ENCODE measurements at places on chromosomes 6 and 20. TPM values are rescaled to one million over a fixed set of nuclear protein-coding genes. Genes with fewer than 3 reads are reported as not detected.

DNA sequence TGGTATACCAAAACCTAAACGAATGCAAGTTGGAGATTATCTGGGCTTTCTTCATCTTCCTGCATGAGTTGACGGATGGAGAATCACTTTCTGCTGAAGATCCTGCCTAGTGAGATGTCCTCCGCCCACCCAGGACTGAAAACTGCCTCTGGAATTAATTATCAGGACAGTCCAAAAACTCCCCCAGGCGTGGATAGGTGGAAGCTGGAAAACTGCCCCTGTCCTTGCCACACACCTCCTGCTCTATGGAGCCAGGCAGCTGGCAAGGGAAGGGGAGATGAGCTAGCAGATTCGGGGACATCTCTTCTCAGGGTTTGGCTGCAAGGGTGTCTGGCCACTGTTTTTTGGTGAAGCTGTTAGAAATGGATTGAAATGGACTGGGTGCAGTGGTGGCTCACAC, 89.3 kb upstream of the ZNFX1 start:
- no peaks in the 10 kb centered on the region for H3K36me3 ChIP-seq
- no peaks in the 10 kb centered on the region for H3K4me1 ChIP-seq
- no peak overlapping the region for H3K27ac ChIP-seq
- H3K27me3 ChIP-seq = no peaks in the 10 kb centered on the region
- DNase-seq = no peak

DNA sequence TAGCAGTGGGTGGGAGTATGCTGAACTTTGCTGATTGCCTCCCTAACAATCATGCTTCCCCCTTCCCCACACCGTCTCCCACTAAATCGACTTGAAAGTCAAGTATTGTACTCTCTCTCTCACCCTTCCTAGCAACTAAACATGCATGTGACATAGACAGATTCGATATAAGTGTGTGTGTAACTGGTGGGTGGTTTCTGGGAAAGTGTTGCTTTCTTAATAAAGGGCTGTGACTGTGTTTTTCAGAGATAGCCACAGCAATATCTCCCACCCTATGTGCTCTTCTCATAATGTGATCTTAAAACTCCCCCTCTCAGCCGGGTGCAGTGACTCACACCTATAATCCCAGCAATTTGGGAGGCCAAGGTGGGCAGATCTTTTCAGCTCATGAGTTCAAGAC, 49.3 kb upstream of the E2F3 start:
- H3K27me3 ChIP-seq = no peaks in the 10 kb centered on the region
- H3K4me3 ChIP-seq = no peak overlapping the region
- H3K27ac ChIP-seq = no peak overlapping the region
- no peaks in the 10 kb centered on the region for H3K4me1 ChIP-seq

- DNase-seq = no peak
- no peak overlapping the region for H3K27ac ChIP-seq
- H3K4me3 ChIP-seq = no peak overlapping the region
- H3K4me1 ChIP-seq = no peaks in the 10 kb centered on the region
- no peaks in the 10 kb centered on the region for H3K27me3 ChIP-seq
- H3K36me3 ChIP-seq = no peaks in the 10 kb centered on the region
Observed at GRCh38 chr20:22729180-22729579, 144.8 kb upstream of the FOXA2 start.

GRCh38 chr20:25608774-25609173, 15.0 kb downstream of the NANP start:
- H3K27ac ChIP-seq = no peak overlapping the region
- H3K27me3 ChIP-seq = no peaks in the 10 kb centered on the region
- H3K36me3 ChIP-seq = no peaks in the 10 kb centered on the region
- no peaks in the 10 kb centered on the region for H3K4me1 ChIP-seq
- H3K4me3 ChIP-seq = no peak overlapping the region
- DNase-seq = no peak

DNA sequence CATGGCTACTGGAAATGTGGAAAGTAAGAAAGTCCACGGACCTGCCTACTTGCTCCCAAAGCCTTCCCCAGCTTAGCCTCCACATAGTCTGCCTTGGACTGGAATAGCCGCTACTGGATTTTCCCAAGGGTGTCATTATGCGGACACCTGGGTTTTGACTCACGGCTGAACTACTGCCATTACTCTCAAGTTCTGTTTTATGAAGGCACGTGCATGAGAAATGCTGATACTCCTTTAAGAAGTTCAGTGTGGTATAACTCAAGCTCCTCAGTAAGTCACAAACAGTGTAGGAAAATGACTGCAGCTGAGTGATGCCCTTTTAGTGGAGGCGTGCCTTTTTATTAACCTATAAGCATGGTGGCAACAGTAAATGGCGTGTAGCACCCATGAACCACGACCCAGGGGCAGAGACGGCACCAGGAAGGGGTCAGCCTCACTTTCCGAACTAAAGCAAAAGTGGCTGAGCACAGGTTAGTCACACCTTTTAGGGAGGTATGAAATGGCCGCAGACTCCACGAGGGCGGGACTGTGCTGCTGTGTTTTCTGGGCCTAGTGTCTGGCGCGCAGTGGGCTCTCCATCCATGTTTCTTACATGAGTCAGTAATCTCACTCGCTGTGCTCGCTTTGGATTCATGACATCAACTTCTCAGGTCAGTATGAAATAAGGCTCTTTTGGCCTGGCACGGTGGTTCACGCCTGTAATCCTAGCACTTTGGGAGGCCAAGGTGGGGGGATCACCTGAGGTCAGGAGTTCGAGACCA, 23.9 kb downstream of the PSMG4 start:
- no peak overlapping the region for H3K27ac ChIP-seq
- H3K4me1 ChIP-seq = no peaks in the 10 kb centered on the region
- H3K4me3 ChIP-seq = no peak overlapping the region
- DNase-seq = no peak
- H3K36me3 ChIP-seq = no peaks in the 10 kb centered on the region
- H3K27me3 ChIP-seq = no peaks in the 10 kb centered on the region

DNA sequence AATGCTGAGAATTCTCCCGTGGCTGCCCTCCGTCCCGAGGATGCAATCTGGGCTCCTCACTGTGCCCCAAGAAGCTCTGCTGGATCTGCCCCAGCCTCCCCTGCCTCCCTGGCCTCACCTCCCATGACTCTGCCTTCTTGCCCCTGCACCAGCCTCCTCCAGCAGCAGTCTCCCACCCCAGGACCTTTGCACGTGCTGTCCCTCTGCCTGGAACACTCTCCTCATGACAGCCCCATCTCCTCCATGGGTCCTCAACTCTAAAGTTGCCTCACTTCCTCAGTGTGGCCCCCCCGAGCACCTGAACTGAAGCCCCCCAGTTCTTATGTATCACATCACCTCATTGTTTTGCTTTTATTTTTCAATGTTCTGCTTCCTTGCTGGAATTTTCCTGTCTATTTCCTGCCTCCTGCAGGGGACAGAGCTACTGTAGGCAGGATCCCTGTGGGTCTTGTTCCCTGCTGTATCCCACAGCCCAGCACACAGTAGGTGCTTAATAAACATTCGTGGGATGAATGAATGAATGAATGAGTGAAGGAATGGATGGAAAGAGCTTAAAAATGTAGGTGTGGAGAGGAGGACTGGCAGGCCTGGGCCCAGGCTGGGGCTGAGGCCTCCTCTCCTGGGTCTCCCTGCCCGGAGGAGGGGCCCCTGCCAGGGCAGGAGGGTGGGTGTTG, 42.2 kb downstream of the CEBPB start:
- H3K4me3 ChIP-seq = no peak overlapping the region
- no peaks in the 10 kb centered on the region for H3K27me3 ChIP-seq
- no peak for DNase-seq

DNA sequence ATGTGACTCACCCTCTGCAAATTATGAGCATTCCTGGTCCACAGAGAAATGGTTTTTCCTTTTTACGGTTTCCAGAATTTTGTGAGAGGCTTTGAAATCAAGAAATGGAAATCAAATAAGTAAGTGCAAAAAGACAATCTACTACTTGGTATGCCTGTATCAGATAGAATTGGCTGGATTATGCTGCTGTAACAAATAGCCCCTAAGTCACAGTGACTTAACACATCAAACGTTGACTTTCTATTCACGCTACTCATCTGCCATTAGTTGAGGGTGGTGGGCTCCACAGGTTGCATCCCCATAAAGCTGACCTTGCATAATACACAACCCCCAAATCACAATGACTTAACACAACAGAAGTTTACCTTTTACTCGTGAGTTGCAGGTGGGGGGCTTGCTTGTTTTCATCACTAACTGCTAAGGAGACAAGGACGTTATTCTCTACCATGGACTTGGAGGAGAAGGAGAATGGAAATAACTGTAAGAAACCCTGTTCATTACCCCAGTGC, 44.4 kb downstream of the TSHZ2 start:
- H3K27me3 ChIP-seq = no peaks in the 10 kb centered on the region
- no peaks in the 10 kb centered on the region for H3K4me1 ChIP-seq
- H3K4me3 ChIP-seq = no peak overlapping the region
- no peaks in the 10 kb centered on the region for H3K36me3 ChIP-seq

The SLC24A3 gene
- total RNA-seq = 4.0 TPM

GRCh38 chr20:29744071-29744470, 1513.4 kb upstream of the DEFB115 start:
- H3K27ac ChIP-seq = no peak overlapping the region
- no peaks in the 10 kb centered on the region for H3K27me3 ChIP-seq
- no peak for DNase-seq
- no peaks in the 10 kb centered on the region for H3K36me3 ChIP-seq
- no peaks in the 10 kb centered on the region for H3K4me1 ChIP-seq

- H3K4me1 ChIP-seq = no peaks in the 10 kb centered on the region
- no peaks in the 10 kb centered on the region for H3K27me3 ChIP-seq
- H3K27ac ChIP-seq = no peak overlapping the region
- no peak for DNase-seq
- peaks cover 73% of the 10 kb centered on the region for H3K36me3 ChIP-seq
Observed at GRCh38 chr20:21344961-21345360, 41.8 kb downstream of the XRN2 start.

GRCh38 chr6:156123731-156124130, 653.4 kb upstream of the ARID1B start:
- H3K27me3 ChIP-seq = no peaks in the 10 kb centered on the region
- DNase-seq = no peak
- H3K36me3 ChIP-seq = no peaks in the 10 kb centered on the region
- no peak overlapping the region for H3K27ac ChIP-seq
- H3K4me1 ChIP-seq = no peaks in the 10 kb centered on the region

DNA sequence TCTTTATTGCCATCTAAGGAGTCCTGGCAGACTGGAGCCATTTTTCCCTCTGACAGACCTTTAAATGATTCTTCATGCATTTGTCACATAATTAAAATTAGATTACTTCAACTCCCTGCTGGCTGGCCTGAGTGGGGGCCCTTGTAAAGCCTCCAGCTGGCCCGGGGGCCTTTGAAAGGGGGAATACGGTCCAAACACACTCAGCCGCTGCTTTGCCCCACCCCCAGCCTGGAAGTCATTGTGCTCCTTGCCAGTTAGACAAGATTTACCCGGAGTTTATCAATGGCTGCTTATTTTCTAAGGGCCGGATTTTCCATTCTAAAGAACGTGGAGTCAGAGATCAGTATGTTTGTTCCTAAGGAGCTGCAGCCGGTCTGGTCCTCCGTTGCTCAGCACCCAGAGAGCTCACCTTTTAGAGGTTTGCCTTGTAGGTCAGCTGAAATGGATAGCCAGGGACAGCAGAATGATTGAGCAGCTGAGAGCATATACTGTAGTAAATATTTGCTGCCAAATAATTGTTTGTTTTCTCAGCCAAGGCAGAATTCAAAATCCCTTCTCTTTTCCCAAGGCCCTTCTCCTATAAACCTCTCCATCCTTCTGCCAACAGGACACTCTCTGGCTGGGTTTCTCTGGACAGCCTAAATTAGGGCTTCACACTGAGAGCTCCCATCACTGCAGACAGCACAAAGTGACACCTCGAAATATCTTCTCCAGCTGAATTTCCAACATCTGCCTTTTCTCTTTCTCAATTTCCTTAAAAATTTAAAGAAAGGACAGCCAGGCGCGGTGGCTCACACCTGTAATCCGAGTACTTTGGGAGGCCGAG, 68.4 kb upstream of the RBM24 start:
- H3K4me1 ChIP-seq = no peaks in the 10 kb centered on the region
- DNase-seq = no peak
- no peak overlapping the region for H3K27ac ChIP-seq
- H3K36me3 ChIP-seq = no peaks in the 10 kb centered on the region
- no peaks in the 10 kb centered on the region for H3K27me3 ChIP-seq

The ZNF391 gene
- 3.3 TPM for total RNA-seq

DNA sequence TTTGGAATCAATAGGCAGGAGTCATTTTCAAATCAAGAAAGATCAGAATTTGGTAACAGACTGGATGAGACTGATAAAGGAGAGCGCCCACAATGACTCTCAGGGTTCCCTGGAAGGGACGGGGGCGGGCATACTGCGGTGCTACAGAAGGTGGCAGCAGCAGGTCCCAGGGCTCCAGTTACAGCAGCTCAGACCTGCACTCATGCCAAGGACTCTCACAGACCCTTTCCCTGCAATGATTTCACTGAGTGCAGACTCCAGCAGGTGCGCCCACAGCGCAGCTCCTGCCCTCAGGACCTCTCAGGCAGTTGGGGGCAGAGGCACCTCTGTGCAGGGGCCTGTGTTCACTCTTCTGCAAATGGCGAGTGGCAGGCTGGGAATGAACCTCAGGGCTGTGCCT, 359.8 kb downstream of the ZFAND3 start:
- peaks cover 21% of the 10 kb centered on the region for H3K36me3 ChIP-seq
- H3K4me1 ChIP-seq = no peaks in the 10 kb centered on the region
- H3K27ac ChIP-seq = no peak overlapping the region
- H3K27me3 ChIP-seq = no peaks in the 10 kb centered on the region

- H3K4me3 ChIP-seq = peak overlapping the region; percentile 89
- H3K27me3 ChIP-seq = no peaks in the 10 kb centered on the region
- H3K27ac ChIP-seq = peak overlapping the region; percentile 90
- DNase-seq = no peak
Observed at GRCh38 chr20:18794428-18794787, 19.2 kb upstream of the SCP2D1 start.

GRCh38 chr6:26065952-26066380, 21.3 kb upstream of the HFE start:
- H3K27me3 ChIP-seq = no peaks in the 10 kb centered on the region
- H3K36me3 ChIP-seq = no peaks in the 10 kb centered on the region
- peak; percentile 77 for DNase-seq
- H3K4me3 ChIP-seq = no peak overlapping the region

DNA sequence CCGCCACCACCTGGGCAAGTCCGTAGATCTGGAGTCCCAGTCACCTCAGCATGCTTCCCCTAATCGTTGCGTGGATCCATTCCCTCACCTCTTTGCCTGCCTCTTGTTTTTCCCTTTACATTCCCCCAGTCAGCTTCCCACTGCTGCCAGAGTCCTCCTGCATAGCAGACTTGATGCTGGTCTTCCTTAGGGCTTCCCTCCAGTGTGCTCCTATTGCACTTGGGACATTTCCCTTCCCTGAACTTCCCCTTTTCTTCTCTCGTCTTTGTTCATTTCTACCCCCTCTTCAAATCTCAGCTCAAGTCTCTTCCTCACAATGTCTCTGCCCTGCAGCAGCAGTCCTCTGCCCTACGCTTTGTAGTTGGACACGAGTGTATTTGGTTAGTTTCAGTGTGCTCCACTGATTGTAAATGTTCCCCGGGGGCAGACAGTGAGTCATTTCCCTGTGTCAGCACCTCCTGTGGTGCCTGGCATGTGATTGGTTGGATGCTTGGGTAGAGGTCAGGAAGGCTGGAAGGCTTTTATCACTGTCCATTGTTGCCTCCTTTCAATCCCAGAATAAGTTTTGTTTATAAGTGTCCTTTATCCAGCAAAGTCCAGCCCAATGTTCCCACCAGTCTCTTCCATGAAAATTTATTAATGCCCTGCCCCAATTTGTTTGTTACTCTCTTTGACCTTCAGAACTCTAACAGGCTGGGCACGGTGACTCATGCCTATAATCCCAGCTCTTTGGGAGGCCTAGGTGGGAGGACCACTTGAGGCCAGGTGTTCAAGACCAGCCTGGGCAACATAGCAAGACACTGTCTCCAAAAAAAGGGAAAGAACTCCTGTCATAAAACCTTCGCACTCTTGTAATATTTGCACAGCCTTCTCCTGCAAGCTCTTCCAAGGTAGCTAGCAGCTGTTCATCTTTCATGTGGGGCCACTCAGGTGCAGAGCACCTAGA, 38.3 kb downstream of the FAM120B start:
- H3K27ac ChIP-seq = no peak overlapping the region
- H3K27me3 ChIP-seq = no peaks in the 10 kb centered on the region
- peaks cover 4% of the 10 kb centered on the region for H3K36me3 ChIP-seq
- H3K4me3 ChIP-seq = no peak overlapping the region
- DNase-seq = no peak
